ENCODE measurements at places on chromosomes 6 and 20.

- DNase-seq: no peak
Observed at GRCh38 chr6:146286961-146287360, 256.7 kb upstream of the RAB32 start.

DNA sequence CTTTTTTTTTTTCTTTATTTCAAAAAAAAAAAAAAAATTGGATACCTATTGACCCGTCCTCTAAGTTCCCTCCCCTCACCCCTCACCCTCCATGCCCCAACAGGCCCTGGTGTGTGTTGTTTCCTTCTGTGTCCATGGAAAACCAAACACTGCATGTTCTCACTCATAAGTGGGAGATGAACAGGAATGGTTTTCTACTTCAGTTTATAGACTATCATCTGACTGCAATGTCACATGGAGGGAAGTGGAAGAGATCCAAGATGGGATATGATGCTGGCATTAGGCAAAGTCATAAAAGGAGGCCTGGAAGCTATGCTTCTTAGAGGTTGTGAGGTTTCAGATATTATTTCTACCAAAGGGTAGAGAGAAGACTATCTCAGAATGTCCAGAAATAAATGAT lies 237.5 kb downstream of the MAFB start:
- DNase-seq: no peak

DNA sequence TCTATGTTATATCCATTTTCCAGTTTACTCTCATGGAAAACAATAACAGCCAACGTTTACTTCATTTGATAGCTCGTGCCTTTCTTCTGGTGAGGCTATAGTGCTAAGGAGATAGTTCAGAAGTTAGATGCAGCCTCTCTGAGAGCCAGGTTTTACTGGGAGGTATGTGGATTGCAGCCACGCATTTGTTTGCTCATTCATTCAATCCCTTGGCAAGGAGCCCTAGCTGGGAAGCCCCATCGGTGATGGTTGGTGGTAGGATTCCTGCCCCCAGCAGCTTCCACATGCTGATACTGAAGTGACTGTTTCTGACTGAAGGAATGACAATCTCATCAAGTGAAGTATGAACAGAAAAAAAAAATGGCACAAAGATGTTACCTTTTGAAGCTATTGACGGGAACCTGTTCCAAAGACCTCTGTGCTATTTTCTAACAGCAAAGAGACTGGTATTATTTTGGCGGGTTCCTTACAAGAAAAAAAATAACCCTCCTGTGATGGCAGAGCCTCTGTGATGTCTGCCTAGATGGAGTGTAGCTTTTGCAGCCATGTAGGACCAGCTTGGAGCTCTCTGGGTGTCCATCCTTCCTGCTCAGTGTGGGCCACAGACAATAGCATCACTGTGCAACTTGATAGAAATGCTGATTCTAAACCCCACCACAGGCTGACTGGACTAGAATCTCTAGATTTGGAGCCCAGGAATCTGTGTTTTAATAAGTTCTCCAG lies 30.6 kb downstream of the SNAP25 start:
- no peak for DNase-seq

DNA sequence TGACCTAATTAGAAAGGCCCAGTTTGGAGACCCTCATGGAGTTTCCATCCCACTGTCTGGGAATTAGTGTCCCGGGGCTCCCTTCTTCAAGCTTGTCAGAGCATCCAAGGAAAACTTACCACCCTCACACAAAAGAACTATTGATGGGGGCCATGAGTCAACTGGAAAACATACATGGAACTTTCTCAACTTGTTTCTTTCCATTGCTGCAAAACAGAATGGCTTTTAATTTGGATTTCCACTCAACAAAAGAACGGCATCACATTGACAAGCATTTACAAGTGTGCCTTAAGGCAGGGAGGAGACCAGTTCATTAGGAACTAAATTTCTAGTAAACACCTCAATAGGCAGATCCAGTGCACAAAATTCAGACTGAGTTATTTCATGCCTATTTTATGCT lies 289.1 kb upstream of the PREP start:
- DNase-seq: no peak

GRCh38 chr6:25229671-25230321 lies 49.4 kb upstream of the CARMIL1 start:
- no peak for DNase-seq

- DNase-seq: no peak
Observed at GRCh38 chr6:40791004-40791403, 203.8 kb upstream of the LRFN2 start.

- no peak for DNase-seq
Observed at GRCh38 chr6:35501784-35502183, 4.9 kb upstream of the TEAD3 start.

- no peak for DNase-seq
Observed at GRCh38 chr6:11500008-11500407, 37.5 kb upstream of the TMEM170B start.

DNA sequence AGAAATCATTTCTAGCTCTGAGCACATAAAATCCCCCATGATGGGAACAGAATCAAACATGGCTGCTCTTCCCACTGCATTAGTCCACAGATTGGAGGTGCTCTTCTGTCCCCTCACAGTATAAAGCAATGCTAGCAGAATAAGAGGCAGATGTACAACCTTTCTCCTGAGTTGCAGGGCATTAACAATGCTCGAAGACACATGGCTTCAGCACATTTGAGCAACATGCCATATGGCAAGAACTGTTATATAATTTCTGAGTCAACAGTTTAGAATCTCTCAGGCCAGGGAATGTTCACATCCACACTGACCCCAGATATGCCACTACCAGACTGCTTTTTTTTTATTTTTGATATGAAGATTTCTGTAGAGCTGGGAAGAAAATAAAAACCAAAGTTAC lies 119.6 kb downstream of the KIF13A start:
- no peak for DNase-seq

DNA sequence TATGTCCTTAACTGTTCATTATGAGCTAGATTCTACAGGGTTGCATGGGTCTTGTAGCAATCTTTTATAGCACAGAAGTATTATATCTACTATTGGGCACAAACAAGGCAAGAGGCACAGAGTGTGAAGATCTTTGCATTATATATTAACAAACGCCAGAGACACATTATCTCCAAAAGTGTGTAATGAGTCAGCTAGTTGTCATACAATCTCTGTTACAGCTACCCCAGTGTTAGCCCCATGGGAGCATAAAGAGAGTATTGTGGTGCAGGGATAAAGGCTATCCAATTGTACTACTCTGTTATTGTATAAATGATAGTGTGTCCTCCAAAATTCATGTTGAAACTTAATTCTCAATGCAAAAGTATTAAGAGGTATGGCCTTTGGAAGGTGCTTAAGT lies 148.4 kb upstream of the RIMS1 start:
- DNase-seq: no peak

- peak; percentile 70 for DNase-seq
Observed at GRCh38 chr20:45933266-45934045, 1.0 kb upstream of the PCIF1 start.

GRCh38 chr20:42895020-42895419 lies 294.7 kb downstream of the PTPRT start:
- DNase-seq: no peak

- DNase-seq: no peak
Observed at GRCh38 chr20:57883761-57884160, 173.9 kb upstream of the PMEPA1 start.

- DNase-seq: no peak
Observed at GRCh38 chr20:44264287-44264686, 17.2 kb downstream of the GDAP1L1 start.

- no peak for DNase-seq
Observed at GRCh38 chr6:30793521-30794194, 49.3 kb upstream of the IER3 start.

DNA sequence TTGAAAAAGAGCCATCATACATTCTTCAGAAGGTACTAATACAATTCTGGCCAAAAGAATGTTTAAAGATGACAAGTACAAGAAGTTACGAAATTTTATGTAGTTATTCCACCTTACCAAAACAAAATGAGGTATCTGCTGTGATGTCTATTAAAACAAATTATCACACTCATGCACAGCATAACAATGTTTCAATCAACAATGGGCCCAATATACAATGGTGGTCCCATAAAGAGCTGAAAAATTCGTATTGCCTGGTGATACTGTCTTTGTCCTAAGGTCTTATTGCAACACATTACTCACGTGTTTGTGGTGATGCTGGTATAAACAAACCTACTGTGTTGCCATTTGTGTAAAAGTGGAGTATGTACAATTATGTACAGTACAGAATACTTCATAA lies 3.6 kb upstream of the NUP153 start:
- DNase-seq: no peak

DNA sequence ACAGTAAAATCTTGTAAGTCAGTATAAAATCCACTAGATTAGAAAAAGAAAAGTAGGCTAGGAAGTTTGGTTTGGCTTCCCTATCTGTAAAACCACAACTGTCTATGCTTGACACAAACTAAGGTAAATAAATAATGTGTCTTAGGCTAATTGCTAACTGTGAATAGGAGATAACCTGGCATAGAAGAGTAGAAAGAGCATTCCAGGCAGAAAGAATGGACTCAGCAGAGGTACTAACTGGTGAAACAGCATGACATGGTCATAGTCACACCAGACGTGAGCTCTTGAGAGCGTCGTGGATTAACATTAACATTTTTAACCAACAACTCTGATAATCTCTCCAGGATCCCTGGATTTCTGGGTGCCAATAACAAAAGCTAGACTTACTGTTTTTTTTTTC lies 8.7 kb upstream of the WTAP start:
- no peak for DNase-seq

GRCh38 chr20:61872371-61872900 lies 193.2 kb downstream of the TAF4 start:
- no peak for DNase-seq

GRCh38 chr6:32551410-32551809 lies 21.3 kb upstream of the HLA-DRB5 start:
- peak; percentile 4 for DNase-seq

GRCh38 chr6:41780551-41781365 lies at the start of gene PRICKLE4:
PRICKLE4 (plus strand) TSS chr6:41780782; CDS start chr6:41783474, 2,692 bp downstream.
- DNase-seq: peak; percentile 62

- DNase-seq: no peak
Observed at GRCh38 chr6:139644821-139645220, 270.4 kb upstream of the CITED2 start.

- DNase-seq: no peak
Observed at GRCh38 chr20:5469111-5469510, 152.4 kb upstream of the PROKR2 start.

GRCh38 chr6:129350278-129350677 lies 359.7 kb downstream of the ARHGAP18 start:
- DNase-seq: no peak

DNA sequence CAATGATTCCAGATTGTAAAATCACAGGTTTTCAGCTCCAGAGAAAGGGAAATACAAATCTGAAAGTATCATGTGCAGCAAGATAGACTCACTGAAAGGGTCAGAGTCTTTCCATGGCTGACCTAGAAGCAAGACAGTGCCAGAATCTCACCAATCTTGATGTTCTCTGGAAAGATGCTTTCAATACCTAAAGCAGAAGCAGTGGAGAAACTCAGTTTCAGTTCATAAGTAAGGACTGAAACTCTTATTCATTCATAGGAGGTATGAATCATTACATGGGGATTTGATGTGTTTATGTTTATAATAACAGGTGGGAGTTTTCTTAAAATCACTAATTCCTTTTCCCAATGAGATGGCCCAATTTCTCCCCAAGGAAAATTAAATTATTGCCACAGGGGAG lies 42.5 kb downstream of the SLC2A12 start:
- DNase-seq: no peak
